ENCODE measurements at places on chromosomes 5 and 9.

DNA sequence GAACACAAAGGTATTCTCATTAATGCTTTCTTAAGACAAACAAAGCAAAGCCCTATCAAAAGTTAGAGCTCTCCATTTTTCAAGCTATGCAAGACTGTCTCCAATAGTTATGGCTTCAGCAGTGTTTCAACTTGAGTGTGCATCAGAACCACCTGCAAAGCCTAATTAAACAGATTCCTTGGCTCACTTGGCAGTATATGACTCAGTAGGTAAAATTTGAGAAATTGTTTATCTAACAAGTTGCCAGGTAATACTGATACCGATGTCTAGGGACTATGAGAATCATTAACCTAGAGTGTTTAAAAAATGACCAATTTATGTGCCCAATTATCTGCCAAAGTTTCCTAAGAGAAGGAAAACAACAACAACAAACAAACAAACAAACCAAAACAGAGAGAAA lies 60.3 kb upstream of the PARP8 start:
- no peak for DNase-seq

DNA sequence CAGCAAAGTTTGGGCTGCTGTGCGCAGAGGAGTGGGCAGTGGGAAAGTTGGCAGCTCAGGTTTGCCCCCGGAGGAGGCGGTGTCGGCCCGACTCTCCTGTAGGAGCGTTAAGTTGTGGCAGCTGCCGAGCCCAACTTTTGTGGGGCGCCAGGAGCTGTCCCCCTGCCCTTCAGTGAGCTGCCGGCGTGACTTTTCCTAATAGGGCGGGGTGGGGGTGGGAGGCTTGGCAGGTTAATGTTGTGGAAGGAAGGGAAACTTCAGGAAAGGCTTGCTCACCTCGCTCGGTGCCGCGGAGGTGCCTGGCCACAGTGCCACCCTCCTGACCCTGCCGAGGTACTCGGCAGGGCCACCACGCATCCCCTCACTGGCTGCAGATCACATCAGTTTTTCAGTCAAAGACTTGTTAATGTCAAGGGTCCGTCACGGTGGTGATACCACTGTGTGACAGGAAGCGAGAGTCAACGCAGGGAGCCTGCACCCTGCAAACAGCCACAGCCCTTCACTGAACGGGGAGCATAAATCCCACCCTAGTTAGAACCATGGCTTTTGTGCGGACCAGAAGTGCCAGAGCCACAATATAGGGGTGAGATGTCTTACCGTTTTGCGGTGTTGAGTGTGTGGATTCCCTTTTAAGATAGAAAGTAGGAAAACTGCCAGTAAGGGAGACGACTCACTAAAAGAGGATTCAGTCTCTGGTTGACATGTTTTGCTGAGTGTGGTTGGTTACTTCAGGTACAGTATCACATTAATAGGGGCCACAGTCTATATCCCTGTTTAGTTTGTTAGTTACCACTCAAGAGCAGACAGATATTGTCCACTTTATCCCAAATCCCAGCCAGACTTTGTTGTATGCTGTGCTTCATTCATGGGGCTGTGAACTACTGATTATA lies 796 bp downstream of the LNPEP start:
- peak; percentile 51 for DNase-seq

DNA sequence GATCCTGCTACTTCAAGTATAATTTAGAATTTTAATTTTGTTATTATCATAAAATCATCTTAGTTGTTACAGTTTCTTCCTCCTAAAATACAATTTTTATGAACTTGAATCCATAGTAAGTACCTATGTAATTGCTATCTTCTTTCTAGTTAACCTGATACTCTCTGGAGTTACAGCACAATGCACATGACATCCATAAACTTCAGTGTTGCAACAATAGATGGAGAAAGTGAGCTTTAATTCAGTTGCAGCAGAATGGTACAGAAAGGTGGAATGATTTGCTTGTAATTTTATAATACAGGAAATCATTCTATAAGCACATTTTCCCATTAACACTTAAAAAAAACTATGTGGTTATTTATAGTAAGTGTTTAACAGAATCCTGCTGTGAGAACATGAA lies 372.0 kb downstream of the CDH9 start:
- no peak for DNase-seq

- DNase-seq: no peak
Measured at GRCh38 chr9:87661241-87661640, 64.7 kb upstream of the CTSL start.

GRCh38 chr5:9932770-9933169 lies 302.6 kb upstream of the TAS2R1 start:
- DNase-seq: no peak

- no peak for DNase-seq
Measured at GRCh38 chr5:163505049-163505367, 411 bp upstream of the MAT2B start.

DNA sequence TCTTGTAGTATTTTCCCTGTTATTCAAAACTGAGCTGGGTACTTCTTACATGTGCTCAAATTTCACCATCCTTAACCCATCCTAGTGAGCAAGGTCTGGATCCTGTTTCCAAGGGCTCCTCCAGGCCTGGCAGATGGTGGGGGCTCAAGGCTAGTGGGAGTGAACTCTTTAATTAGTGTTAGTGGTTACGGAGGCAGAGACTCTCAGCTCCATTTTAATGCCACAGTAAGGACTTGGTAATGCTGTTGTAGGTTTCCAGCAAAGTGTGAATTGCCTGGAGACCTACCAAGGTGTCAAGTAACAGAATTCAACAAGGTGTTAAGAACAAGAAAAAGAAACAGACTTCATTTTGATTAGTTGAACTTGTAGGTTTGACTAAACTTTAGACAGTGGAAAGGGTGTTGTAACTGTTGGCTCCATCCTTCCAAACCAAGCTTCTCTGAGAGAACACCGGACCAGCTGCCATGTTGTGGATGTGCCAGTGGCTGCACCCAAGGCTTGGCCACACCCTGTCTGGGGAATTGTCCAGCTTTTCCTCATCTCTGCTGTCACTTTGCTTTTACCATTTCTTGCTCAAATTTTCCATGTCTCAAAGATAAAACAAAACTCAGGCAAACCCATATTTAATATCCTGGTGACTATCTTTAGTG lies 98.7 kb downstream of the ADCY2 start:
- no peak for DNase-seq

- DNase-seq: no peak
Measured at GRCh38 chr5:35826554-35826953, 30.1 kb upstream of the IL7R start.

DNA sequence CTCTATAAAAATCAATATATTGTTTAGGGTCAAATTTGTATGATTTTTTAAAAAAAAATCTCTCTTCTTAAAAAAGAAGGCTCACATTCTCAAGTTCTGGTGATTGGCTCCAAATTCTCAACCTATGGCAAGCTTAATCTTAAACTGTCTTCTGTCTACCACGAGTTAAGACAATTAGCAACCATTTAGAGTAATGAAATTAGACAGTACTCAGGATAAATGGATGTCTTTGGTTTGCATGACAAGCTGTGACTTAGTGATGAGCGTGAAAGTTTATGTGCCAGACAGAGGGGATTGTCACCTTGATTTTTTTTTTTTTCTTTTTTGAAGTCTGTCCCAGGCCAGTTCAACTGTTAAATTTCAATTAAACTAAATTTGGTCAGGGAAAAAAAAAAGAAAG lies 1632.3 kb downstream of the MAT2B start:
- no peak for DNase-seq

DNA sequence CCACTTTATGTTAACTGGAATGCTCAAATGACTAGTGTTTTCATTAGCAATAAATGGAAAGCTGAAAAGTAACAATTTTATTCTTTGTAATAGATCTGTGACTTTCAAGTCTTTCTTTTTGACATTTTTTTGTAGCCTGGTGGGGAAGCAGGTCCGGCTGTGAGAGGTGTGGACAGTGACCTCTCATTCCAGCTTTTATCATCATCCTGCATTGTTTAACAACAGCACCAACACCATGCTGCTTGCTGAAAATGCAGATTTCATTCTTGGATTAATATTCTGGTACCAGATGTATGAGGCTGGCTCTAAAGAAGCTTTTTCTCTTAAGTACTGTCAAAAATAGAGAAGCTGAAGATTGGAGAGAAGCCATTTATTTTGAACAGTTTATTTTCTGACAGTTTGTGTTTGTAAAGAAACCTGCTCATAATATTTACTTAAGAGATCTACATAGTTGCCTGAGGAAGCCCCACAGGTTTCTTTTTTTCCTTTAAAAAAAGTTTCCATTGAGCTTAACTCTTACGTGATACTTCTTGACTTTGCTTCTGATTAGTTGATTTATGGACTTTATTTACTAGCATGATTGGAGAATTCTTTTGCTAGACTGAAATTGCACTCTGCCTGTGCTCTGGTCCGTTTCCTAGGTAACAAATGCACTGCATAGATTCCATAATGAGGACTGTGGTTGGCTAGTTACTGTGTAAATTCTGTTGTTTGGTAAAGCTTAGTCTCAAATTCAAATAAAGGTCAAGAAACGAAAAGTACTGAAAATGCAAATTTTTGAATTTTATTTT lies 3.4 kb downstream of the KIAA1958 start:
- DNase-seq: no peak

- no peak for DNase-seq
Measured at GRCh38 chr9:108628316-108628715, 227.5 kb downstream of the ACTL7B start.

DNA sequence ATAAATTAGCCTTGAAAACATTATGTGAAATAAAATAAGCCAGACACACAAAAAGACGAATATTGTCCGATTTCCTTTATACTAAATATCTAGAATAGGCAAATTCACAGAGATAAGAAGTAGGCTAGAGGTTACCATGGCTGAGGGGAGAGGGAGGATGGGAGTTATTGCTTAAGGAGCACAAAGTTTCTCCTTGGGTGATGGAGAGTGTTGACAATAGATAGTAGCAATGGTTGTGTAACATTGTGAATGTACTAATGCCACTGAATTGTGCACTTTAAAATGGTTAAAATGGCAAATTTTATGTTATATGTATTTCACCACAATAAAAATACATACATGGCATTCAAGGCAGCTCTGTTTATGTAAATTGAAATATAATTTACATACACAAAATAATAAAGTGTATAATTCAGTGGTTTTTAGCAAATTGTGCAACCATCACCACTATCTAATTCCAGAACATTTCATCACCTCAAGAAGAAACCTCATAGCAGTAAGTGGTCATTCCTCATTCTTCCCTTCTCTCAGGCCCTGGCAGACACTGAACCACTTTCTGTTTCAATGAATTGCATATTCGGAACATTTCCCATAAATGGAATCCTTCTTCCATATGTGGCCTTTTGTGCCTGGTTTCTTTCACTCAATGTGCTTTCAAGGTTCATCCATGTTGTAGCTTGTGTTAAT lies 59.2 kb downstream of the NDST1 start:
- no peak for DNase-seq

- DNase-seq: no peak
Measured at GRCh38 chr9:132577119-132577518, 5.3 kb upstream of the BARHL1 start.

- DNase-seq: no peak
Measured at GRCh38 chr9:109391176-109391575, 70.3 kb upstream of the EPB41L4B start.

- no peak for DNase-seq
Measured at GRCh38 chr5:138635265-138635664, 60.1 kb upstream of the HSPA9 start.

DNA sequence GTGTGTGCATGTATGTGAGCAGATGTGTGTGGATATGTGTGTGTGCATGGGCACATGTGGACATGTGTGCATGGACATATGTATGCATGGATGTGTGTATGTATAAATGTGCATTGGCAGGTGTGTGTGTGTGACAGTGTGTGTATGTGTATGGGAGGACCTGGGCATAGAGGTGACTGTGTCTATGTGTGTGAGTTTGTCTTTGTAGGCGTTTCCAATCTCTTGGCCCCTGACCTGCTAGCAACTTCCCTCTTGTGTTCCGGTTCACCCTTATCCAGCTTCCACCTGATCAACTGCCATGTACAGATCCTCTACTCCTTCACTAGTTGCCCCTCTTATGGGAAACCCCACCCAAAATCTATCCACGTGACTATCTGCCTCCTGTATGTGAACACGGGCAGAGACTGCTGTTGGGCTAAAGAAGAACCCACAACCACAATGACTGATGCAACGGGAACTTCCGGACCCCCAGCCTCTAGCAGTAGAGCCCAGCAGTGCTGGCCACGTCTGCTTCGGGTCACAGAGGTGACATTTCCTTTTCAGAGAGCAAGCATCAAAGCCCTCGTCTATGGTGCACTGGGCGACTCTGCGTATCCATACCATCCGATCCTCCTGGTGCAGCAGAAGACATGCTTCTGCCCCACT lies 24.9 kb upstream of the GADD45G start:
- peak; percentile 30 for DNase-seq

DNA sequence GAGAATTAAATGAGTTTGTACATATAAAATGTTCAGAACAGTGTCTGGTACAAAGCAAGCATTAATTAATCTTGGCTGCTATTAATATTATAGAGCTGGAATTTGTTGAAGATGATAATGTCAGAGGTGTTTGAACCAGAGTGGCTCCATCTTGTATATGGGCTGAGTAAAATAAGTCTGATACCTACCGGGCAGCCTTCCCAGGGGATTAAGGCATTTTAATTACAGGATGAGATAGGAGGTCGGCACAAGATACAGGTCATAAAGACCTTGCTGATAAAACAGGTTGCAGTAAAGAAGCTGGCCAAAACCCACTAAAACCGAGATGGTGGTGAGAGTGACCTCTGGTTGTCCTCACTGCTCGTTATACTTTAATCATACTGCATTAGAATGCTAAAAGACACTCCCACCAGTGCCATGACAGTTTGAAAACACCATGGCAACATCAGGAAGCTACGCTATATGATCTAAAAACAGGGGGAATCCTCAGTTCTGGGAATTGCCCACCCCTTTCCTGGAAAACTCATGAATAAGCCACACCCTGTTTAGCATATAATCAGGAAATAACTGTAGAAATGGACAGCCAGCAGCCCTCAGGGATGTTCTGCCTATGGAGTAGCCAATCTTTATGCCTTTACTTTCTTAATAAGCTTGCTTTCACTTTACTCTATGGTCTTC lies 90.2 kb downstream of the PLK2 start:
- DNase-seq: no peak

DNA sequence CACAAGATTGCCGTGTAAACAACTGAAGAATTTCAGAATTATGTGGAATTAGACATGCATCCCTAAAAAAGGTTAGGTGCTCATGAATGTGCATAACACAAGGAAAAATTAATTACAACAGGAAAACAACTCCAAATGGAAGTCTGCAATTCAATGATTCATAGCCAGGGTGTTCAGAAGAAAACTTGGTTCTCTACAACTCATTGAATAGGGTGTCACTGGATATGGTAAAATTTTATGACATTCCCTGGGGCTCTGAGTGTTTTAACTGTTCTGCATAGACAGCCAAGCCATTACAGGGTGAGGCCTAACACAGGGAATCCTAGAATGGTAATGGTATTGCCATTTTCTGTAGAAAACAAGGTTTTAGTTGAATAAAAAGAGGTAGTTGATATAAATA lies 24.4 kb upstream of the ZSWIM6 start:
- no peak for DNase-seq

DNA sequence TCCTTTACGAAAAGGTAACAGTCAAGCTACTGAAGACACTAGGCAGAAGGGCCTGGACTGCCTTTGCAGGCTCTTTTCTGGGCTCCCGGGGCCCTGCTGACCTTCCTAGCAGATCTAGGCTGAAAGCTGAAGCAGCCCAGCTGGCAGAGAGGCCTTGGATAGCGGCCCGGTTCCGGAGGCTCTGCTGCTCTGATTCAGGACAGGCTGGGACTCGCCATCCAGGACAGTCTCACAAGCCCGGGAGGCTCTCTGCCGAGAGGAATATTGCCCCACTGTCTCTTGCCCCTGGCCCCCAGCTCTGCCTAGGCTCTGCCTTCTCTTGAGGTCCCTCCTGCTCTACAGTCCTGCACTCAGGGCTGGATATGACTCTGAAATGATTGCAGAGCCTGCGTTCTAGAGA lies 67.8 kb downstream of the PSD2 start:
- DNase-seq: no peak
